ENCODE measurements at places on chromosomes 12 and 14. TPM values are rescaled to one million over a fixed set of nuclear protein-coding genes. Genes with fewer than 3 reads are reported as not detected.

DNA sequence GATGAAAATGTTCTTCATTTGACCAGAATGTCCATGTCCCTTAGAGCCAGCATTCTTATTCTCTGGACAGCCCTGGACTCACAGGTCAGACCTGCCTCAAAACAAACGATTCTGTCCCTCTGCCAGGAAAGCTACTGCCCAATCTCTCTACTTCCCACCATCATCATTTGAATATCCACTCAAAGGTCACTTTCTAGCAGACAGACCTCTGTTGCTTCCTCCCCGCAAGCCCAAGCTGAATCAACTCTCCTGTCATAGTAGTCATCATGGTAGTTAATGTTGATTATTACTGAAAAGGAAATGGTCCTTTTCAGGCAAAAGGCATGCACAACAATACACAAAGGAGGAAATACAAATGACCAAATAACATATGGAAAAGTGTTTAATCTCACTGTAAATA lies 39.6 kb upstream of the CPM start:
- DNase-seq: no peak

- no peak for DNase-seq
Observed at GRCh38 chr12:89166525-89166934, 185.8 kb downstream of the DUSP6 start.

GRCh38 chr14:94001501-94002396 lies 4.6 kb downstream of the CCDC197 start:
- peak; percentile 32 for DNase-seq

GRCh38 chr12:51924551-51925319 lies 17.4 kb downstream of the ACVRL1 start:
- no peak for DNase-seq

The DAD1 gene
- 149 TPM for total RNA-seq

- DNase-seq: peak; percentile 61
Observed at GRCh38 chr12:48795550-48796455, 6.9 kb upstream of the ADCY6 start.

DNA sequence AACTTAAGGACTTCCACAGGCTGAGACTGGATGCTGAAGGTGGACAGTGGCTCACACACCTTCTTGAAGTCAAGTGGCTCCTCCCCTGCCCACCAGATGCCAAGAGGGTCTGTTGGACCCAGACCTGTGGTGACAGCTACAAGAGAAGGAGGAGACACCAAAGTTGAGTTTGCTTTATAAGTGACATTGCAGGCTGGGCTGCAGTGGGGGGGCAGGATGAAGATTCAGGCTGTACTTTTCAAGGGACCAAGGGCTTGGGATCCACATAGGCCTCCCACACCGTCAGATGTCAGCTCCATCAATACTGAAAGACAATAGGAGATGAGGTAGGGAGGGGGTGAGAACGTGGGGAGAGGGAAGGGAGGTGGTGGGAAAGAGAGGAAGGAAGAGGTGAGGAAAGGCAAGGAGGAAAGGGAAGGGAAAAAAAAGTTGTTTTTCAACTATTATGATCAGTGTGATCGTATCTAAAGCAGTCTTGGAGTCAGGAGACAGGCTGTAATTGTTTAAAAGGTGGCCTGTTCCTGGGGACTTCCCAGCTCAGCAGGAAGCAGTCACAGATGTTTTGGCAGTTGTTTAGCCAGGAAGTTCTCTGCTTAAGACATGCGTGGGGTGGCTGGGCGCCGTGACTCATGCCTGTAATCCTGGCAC lies 84.1 kb upstream of the RESF1 start:
- no peak for DNase-seq

DNA sequence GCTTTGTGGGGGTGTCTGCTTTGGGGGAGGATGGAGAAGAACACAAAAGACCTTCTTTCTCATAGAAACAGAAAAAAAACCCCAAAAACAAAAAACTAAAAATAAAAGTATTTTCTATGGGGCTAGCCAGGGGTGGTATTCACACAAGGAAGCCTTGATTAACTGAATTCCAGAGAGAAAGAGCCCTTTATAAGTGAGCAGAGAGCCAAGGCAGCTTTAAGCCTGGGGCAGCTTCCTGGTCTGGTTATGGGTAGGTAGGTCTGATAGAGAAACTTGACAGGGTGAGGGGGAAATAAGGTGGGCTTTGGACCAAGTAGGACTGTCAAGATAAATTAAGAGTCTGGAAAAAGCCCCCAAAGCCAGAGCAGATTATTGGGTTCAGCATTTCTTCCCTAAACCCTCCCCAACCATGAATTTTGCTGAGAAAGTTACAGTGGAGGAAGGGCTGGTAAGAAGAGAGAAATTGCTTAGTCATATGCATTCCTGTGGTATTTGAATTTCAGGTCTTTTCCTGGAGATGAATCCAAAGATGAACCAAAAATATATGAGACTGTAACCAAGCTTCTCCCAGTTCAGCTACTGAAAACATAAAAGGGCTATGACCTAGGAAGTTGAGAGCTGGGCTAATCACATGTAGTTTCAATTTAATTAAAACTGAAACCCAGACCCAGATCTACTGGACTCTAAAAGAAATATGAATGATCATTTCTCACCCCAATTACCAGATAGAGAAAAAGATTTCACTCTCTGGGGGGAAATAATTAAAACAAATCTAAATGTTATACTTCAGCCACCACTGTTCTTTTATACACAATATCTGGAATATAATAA lies 144.8 kb downstream of the TBC1D30 start:
- no peak for DNase-seq

DNA sequence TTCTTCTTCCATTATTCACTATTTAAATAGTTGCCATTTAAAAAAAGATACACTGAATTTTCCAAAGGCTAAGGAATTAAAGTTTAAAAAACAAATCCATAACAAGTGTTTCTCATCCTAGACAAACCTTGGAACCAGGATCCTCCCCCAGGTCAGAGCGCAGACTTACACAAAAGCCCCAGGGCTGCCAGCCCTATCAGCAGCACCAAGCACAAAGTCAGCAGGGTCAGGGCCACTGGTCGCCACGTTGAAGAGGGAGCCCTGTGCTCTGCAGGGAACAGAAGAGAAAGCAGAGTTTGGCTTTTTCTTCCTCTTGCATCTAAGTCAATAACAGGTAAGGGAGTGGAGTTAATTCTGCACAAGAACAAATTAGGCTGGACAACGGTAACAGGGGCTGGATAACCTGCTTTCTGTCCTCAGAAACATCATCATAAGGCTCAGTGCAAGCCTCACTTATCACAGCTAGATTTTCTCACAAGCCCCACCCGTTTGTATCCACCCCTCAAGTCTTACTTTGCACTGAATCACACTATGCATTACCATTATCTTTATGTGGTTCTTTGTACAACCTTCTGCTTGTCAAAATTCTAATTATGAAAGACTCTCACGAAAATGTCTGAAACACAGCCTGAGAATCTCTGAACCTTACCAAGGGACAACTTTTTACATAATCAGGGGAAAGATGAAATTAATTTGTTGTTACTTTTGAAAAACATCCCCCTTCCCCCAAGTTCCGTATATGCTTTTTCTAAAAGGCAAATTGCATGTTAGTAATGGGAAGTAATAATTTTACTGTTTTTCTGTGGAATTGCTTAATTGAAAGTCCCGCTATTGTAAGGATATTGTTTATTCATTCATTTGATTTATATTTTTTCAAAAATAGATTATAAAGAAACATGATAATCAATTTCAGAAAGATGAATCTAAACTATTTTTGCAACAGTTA lies 9.6 kb downstream of the CLEC1A start:
- no peak for DNase-seq

The GPRC5A gene
- total RNA-seq: 4.0 TPM

DNA sequence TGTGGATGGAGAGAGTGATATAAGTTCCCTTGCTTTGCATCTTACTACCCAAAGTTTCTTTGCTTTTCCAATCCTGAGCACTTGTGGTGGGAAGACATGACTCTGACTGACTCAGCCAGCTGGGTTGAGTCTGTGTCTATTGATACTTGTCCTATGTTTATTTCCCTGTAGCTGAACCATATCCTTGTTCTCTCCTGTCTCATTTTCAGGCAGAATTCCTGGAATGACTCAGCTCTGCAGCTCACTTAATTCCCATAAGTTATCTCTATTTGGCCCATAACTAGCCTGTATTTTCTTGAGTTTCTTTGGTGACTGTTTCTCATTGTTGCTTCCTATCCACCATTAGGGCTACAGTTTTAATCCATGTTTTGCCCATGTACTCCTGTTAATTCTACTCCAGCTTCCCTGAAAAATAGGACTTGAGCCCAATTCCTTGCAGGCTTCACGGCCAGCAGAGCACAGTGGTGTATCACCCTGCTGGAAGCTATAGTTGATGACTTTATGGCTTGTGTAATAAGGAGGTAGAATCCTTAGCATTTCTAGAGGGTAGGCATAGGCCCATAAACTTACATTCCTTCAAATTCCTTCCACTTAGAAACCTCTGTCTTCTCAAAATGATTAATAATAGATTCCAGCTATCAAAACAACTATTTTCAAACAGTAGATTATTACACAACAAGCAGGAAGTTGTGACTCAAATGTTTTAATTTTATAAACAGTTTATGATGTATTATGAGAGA lies 183.1 kb downstream of the TMTC3 start:
- no peak for DNase-seq

- DNase-seq: no peak
Observed at GRCh38 chr12:43291516-43291915, 260.5 kb downstream of the ADAMTS20 start.

GRCh38 chr14:24664366-24664765 lies 30.4 kb upstream of the GZMB start:
- no peak for DNase-seq

DNA sequence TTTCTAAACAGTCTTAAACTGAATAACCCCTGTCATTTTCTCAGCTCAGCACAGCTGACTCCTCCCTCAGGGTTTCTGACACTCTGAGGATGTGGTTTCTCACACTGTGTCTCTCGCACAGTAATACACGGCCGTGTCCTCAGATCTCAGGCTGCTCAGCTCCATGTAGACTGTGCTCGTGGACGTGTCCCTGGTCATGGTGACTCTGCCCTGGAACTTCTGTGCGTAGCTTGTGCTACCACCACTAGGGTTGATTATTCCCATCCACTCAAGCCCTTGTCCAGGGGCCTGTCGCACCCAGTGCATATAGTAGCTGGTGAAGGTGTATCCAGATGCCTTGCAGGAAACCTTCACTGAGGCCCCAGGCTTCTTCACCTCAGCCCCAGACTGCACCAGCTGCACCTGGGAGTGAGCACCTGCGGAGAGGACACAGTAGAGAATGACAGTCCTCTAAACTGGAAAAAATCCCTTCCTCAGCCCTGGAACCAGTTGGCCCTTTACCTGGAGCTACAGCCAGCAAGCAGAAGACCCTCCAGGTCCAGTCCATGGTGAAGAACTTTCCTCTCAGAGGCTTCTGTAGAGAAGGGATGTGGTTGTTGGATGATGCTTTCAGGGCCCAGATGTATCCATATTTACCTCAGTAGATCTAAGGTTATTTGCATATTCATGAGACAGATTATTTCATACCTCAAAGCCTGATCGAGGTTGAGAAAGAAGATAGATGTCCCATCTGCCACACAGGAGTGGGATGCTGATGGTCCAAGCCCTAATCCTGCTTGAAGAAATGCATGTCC lies 984.8 kb downstream of the TMEM121 start:
- DNase-seq: no peak

The POTEM gene
- total RNA-seq: not detected

- DNase-seq: no peak
Observed at GRCh38 chr12:131011165-131012079, 57.7 kb downstream of the ADGRD1 start.

GRCh38 chr12:127943481-127944210 lies 323.3 kb upstream of the TMEM132C start:
- DNase-seq: no peak

- DNase-seq: peak; percentile 13
Observed at GRCh38 chr12:120496413-120497340, 764 bp downstream of the DYNLL1 start.

- DNase-seq: no peak
Observed at GRCh38 chr14:32697114-32697513, 241.6 kb upstream of the NPAS3 start.

DNA sequence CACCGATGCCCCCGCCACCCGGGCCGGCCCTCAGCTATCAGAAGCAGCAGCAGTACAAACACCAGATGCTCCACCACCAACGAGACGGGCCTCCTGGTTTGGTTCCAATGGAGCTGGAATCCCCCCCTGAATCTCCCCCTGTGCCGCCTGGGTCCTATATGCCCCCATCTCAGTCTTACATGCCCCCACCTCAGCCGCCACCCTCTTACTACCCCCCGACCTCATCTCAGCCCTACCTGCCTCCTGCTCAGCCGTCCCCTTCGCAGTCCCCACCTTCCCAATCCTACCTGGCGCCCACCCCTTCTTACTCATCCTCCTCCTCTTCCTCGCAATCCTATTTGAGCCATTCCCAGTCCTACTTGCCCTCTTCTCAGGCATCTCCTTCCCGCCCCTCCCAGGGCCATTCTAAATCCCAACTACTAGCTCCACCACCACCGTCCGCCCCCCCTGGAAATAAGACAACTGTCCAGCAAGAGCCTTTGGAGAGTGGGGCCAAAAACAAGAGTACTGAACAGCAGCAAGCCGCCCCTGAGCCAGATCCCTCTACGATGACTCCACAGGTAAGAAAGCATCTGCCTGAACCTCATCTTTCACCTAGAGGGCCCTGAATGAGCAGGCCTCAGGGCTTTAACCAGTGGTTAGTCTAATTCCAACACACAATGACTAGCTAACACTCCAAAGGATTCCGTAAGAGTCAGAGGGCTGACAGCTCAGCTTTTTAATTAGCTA lies 851 bp downstream of the YLPM1 start:
- no peak for DNase-seq
